Endothelial cell (in vitro differentiated cells): ENCODE measurements at places on chromosomes 5 and 9.

DNA sequence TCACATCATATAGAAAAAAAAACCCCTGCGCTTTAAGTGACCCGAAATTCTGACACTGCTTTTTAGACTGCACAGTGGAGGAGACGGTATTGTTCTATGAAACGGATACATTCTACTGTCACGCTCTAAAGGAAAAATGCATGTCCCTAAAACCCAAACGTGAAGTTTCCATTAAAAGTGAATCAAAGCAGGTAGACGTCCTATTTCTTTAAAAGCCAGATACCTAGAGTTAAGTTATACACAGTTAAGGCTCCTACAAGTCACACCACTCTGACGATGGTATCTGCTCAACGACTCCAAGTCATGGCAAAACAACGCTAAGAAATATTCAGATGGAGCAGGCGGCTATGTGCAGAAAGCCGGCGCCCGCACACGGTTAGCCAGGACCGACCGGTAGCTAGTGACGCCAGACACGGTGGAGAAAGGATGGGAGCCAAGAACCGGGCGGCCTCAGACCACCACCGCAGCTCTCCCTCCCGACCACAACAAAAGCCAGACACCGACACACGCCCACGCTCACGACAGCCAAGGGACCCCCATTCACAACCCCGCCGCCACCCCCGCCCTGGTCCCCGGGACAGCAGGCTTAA, 734 bp downstream of the SKP1 start:
- no peak for DNase-seq

DNA sequence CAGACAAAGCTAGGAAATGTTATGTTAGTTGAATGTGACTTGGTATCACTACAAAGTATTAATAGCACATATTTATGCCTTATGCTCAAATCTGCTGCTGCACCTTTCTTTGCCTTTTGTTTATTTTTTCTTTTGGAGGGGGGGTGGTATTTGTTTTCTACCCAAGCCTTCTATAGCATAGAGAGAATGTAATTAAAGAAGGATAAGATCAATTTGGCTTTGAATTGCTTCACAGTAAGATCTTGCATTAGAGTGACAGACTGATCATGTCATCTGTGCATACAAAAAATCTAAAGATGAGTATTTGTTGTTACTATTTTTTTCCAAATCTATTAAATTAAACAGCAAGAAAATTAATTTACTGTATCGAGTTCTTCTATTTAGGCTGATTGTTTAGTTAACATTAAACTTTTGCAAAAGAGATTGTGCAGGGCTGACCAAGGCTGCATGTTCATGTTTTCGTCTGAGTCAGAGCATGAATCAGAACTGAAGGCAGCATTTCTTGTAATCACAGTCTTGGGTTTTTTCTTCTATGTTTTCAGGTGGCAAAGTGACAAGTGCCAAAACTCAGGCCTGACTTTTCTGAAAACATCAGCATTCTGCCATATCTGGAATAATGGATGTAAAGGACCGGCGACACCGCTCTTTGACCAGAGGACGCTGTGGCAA, 1007.1 kb upstream of the WWC1 start:
- DNase-seq: no peak

GRCh38 chr9:126756238-126756637, 48.6 kb upstream of the ZBTB43 start:
- DNase-seq: no peak

DNA sequence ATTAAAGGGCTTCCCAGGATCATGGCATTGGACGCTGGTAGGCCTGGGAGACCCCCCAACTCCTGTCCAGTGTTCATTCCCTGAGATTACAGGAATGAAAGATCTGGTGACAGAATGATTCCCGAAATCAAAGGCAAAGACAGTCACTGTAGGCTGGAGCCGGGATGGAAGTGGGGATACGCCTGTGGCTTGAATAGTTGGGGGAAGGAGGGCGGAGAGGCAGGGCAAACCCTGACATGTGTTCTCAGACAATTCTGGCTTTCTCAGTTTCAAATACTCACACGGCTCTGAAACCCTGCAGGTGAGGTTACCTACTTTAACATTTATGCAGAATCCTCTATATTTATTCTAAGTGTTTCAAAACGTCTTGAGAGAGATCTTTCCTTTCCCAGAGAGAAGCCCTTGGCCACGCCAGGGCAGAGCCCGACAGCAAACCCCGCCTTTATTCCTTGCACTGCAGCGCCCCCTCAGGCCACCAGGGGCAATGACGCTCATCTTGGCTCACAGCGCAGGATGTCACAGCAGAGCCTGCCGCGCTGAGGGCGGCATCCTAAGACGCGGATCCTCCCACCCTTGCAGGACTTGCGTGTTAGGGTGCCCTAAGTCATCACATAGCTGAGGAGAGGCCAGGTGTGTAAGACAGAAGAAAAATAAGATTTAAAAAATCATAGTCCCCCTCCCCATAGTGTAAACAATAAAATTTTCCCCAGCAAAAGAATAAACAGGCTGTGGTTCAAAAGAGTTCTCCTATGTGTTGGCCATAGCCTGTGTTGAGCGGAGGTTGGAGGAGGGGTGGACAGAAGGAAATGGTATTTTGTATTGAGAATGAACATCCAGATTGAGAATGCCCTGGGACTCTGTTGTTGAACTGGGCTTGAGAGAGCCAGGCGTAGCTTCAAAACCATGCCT, 284.5 kb downstream of the NTRK2 start:
- DNase-seq: peak; percentile 89

GRCh38 chr5:77170-77501, 14.8 kb upstream of the PLEKHG4B start:
- DNase-seq: no peak

DNA sequence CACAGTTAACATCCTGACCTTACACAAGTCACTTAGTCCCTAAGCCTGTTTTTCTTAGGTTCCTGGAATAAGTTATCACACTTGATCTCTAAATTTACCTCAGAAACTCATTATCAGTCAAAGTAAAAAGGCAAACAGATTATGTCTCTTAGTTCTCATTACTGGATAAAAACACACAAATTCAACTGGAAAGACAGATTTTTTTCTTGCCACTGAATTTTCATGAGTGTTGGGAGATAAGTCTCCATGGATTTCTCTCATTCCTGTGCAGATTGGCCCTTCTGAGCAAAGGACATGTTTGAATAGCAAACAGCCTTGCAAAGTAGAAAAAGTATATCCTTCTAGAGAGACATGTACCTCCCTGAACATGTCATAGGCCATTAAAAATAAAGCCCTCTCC, 10.2 kb downstream of the SPATA9 start:
- no peak for DNase-seq

- no peak for DNase-seq
These were observed 19.7 kb downstream of the FNBP1 start for GRCh38 chr9:130023144-130023787.

DNA sequence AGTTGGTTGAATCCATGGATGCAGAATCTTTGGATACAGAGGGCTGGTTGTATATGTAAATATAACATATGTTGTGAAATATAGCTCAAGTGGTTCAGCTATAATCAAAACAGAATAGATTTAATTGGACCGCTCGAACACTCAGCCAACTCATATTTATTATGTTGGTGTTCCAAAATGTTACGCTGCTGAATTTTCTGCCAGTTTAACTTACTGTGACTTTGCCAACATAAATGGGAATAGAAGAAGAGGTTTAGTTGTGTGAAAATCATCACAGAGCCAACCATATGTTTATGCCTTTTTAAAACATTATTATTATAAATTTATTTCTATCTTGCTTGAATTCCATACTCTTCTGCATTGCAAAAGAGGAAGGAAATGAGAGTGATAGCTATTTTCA, 178.2 kb upstream of the FBXL7 start:
- DNase-seq: no peak

DNA sequence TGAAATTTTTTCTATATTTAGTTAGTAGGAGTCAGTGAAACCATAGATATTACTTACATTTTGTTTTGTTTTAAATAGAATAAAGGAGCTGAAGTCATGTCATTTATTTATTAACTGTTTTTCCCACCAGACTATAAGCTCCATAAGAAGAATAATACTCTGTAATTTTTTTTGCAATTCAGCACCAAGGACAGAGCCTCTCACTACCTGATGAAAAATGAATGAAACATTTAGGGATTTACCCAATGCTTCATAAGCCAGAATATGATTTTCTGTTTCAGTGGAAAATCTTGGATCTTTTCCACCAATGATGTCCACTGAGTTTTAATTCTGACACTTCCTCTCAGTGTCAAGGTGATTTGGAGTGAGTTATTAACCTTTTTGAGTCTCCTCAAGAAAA, 624.9 kb upstream of the GRAMD2B start:
- peak; percentile 5 for DNase-seq

- no peak for DNase-seq
These were observed 19.2 kb upstream of the PCDH1 start for GRCh38 chr5:141897425-141897824.

DNA sequence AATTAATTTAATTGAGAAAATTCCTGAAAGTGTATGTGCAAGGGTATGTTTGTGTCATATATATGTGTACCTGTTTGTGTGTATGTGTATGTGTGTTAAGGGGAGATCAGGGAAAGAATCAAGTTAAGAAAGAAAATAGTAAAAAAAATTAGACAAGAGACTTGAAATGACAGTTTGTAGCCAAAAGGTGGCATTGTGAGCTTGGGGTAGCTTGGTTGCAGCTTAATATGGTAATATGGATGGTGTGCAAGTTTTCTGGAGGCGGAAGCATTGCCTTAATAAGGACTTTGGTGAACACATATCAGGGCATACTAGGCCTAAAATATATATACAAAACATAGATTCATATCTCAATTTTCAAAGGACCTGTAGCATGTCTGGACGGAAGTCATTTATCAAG, 129.9 kb downstream of the INSYN2B start:
- no peak for DNase-seq

GRCh38 chr9:87844506-87844905, 38.2 kb upstream of the SPATA31E1 start:
- no peak for DNase-seq

DNA sequence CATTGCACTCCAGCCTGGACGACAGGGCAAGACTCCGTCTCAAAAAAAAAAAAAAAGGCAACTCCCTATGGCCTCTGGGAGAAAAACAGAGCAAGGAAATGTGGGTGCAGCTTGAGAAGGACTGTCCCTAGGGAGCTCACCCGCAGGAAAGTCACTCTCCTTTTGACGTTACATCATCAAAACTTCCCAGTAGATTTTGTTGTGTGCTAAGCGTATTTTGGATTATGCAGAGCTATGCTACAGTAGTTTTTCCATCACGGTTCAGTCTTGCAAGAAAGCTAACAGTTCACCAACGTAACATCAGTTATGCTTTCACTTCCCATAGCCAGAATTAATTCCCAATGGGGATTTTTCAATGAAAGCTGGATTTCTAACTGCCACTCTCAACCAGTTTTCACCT, 138.8 kb downstream of the HSD17B3 start:
- DNase-seq: no peak

GRCh38 chr9:35311891-35312639, 150.3 kb downstream of the UNC13B start:
- no peak for DNase-seq

DNA sequence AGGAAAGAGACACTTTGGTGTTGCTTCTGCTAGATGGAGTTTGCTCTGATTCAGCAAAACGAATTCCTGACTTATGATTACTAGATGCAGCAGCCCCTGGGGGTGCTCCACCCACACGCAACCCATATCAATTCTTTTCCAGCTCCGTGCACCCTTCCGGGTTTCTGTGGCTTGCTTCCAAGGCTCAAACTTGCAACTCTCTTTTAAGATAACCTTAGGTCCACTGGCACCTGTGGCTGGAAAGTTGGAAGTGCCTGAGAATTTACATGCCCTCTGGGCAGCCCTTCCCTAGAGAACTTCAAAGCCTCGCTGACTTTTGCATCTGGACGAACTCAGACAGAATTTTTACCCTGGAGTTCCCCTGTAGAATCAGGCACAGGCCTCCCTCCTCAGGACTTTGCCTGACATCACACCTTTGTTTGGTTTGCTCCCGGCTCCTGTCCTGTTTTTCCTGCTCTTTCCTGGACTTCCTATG, 224.9 kb downstream of the SNX18 start:
- DNase-seq: peak; percentile 14

GRCh38 chr9:27383524-27383923, 86.6 kb upstream of the EQTN start:
- DNase-seq: no peak

GRCh38 chr5:16702964-16703363, 86.2 kb upstream of the RETREG1 start:
- DNase-seq: no peak
